Left cardiac atrium (tissue), 4 donors: ENCODE measurements at places on chromosomes 6 and 20. TPM values are rescaled to one million over a fixed set of nuclear protein-coding genes. Genes with fewer than 3 reads are reported as not detected.

ANKRD66 gene
- not detected for total RNA-seq

MCUR1 gene
- total RNA-seq = 21.1 TPM

ENPP3 gene
- 0.53 TPM for total RNA-seq

CLPSL1 gene
- total RNA-seq = not detected

HDGFL1 gene
- not detected for total RNA-seq

MAFB gene
- 32.5 TPM for total RNA-seq

SLC13A3 gene
- total RNA-seq = 0.71 TPM

HLA-C gene
- total RNA-seq = 362 TPM

SRC gene
- 9.2 TPM for total RNA-seq

FBXO9 gene
- 67.7 TPM for total RNA-seq
